ENCODE measurements at places on chromosomes 16 and 17.

DNA sequence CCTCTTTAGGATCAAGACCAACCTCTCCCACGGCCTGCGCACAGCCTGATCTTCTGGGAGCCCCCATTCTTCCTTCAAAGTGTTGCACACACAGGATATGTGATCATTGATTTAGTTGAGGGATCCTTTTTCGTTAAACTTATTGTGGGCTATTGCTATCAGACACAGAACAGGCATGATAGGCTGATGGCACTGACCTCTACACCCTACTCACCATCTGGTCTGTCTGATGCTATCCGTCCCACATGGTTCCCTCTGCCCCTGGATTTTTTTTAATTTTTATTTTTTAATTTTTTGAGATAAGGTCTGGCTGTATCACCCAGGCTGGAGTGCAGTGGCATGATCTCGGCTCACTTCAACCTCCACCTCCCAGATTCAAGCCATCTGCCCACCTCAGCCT lies 19.2 kb upstream of the LITAF start:
- DNase-seq, result no peak

GRCh38 chr17:69314246-69315065 lies 12.5 kb downstream of the ABCA5 start:
- DNase-seq, result no peak

GRCh38 chr17:19579867-19580565 lies 46.4 kb downstream of the SLC47A1 start:
- no peak for DNase-seq

GRCh38 chr17:7511108-7511507 lies 26.9 kb downstream of the POLR2A start:
- DNase-seq, result no peak

GRCh38 chr16:73131156-73131862 lies 83.4 kb upstream of the ZFHX3 start:
- no peak for DNase-seq

GRCh38 chr17:38677819-38678218 lies 3.1 kb upstream of the EPOP start:
- DNase-seq, result no peak

DNA sequence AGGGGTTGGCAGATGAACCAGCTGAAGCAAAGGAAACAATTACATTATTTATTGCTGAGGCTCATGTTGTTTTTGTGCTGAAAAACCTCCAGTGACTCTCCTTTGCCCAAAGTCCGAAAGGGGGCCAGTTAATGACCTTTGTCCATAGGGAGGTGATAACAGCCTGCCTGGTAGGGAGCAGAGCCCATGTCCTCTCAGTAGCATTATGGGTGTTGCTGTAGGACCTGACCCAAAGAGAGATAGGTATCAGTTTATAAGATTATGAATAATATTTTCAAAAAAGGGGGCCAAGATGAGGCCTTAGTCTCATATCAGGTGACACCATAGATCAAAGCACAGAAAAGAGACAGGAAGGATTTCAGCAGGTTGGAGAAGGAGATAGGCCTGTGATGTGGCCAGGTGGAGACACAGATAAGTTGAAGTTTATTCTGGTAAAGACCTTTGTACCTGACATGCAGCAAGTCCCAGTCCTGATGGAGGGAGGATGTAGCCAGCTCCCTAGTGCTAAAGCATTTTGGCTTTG lies 55.1 kb downstream of the CENPV start:
- DNase-seq, result no peak

DNA sequence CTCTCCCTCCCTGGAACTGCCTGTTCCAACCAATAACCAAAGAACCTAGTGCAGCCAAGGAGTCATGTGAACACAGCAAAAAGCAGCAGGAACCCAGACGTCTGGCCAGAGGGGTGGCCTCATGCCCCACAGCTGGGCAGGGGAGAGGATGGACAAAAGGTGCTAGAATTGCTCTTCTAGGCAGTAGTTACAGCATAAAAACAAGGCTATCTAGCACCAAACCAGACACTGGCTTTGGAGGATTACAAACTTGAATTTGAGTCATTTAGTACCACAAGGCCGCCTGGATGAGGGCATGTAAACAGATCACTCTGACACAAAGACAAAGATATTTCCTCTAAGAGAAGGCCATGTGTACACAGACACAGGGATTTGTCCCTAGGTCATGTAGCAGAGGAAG lies 423.3 kb upstream of the MAF start:
- DNase-seq, result no peak

GRCh38 chr17:49022391-49022941 lies 25.3 kb downstream of the IGF2BP1 start:
- no peak for DNase-seq

DNA sequence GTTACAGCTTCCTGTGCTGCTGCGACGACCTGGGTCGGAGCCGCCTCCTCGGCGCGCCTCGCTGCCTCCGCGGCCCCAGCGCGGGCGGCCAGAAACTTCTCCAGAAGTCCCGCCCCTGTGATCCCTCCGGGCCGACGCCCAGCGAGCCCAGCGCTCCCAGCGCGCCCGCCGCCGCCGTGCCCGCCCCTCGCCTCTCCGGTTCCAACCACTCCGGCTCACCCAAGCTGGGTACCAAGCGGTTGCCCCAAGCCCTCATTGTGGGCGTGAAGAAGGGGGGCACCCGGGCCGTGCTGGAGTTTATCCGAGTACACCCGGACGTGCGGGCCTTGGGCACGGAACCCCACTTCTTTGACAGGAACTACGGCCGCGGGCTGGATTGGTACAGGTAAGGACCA lies 746 bp downstream of the HS3ST2 start:
- no peak for DNase-seq

Data from T-helper 1 cell (primary cell).